ENCODE measurements at places on chromosomes 11 and 22.
A peak's percentile ranks its signal among the peaks of the same experiment; 100 is the strongest.

DNA sequence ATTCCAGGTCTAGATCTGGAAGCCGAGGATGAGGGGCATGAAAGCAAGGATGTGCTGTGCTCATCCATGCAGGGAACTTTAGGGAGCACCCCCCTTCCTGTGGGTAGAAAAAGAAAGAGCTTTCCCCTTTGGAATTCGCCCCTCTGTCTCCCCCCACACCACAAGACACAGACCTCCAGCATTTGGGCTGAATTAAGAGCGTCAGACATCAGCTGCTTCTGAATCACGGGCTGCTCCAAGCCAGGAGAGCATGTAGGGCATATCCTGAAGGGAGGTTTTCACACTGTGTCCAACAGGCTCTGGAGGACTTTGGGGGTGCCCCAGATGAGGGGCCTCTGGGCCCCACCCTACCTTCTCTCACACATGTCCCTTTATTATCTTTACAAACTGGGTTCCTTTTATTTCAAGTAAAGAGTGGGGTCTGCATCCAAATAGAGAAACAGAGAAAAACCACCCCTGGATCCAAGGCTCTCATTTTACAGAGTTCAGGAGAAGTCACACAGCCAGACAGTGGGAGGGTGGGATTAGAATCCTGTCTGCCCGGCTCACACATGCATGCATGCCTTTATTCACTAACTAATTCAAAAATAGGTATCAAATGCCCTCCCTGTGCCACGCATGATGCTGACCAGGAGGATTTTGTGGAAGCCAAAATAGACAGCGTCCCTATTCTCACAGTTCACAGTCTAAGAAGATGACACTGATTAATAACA is 52.8 kb downstream of the LRRC32 start:
- DNase-seq: no peak

DNA sequence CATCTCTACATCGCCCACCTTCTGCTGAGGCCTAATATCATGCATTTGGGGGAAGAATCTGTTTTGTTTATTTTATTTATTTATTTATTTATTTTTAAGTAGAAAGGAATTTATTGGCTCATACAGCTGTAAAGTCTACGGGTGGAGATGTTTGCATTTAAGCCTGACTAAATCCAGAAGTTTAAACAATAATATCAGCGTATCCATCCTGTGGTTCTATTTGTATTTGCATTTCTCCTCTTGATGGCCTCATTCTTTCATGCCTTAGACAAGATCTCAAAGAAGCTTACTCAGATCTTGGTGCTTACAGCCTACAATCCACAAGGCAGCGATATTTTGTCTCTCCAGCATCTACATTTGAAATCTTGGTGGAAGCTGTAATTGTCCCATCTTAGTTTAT is 67.1 kb upstream of the CARD18 start:
- no peak for DNase-seq

- peak; percentile 54 for DNase-seq
Observed at GRCh38 chr11:13140873-13141655, 131.9 kb downstream of the RASSF10 start.

GRCh38 chr11:47995360-47995769 is 15.0 kb downstream of the PTPRJ start:
- DNase-seq: no peak

- no peak for DNase-seq
Observed at GRCh38 chr22:38406617-38407016, 48.4 kb downstream of the KCNJ4 start.

DNA sequence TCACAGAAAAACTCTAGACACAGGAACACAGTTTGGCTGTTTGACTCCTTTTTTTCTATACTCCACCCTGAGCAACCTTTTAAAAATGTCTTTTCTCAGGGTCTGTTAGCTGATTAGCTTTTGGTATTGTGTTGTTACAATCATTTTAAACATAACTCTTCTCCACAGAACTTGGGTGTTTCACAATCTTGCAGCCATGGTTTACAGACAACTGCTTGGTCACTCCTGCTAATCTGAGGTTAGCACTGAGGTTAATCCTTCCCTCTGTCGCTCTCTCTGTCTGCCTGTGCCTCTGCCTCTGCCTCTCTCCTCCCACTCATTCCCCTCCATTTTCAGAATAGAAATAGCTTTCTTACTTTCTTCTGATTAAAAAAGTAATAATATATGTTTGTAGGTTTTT is 62.4 kb upstream of the ZBED5 start:
- DNase-seq: no peak

DNA sequence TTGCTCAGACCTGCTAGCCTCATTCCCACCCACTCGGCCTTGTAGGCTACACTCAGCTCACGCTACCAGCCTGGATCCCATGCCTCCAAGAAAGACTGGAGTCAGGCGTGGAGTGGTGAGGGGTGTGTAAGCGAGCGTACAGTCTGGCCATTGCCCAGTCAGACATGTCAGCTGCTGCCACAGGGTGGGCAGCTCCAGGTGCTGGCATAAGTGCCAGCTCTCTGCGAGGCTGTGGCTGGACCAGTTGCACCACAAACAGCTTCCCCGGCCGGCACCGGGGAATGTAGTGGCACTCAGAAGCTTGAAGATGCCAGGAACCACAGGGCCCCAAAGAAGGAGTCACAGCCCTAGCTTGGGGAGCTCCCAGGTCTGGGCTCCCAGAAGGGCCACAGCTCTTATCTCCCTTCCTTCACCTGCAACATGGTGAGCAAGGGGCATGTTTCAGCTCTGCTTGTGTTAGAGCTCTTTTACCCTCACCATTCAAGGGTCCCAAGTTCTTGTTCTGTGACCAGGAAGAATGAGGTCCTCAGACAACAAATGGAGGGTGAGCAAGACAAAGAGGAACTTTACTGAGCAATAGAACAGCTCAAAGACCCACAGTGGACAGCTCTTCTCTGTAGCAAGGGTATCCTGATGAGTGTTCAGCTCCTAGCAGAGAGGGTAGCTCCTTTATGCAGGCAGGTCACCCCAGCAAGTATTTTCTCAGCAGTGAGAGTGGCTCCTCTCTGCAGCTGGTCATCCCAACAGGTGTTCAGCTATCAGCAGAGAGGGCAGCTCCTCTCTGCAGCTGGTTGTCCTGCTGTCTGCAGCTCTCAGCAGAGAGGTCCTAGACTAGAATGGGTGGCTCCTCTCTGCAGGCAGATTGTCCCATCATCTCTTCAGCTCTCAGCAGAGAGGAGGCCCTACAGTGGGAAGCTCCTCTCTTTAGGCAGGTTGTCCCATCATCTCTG is 6.0 kb downstream of the SBF2 start:
- no peak for DNase-seq

DNA sequence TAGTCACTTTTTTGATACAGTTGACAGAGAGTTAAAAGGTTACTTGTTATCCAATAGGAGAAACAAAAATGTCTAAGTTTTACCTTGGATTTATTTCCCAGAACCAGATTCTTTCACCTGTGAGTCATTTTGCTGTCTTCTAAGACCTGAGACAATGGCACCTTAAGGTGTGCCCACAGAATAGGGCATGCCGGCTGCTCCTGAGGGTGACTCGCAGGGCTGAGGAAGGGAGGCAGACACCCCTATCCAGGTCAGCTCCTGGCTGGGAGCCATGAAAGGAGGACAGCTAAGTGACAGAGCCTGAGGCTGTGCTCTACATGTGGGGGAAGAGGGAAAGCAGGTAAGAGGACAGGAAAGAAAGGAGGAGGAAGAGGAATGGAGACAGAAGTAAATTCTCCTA is 67.8 kb downstream of the RASSF10 start:
- no peak for DNase-seq

DNA sequence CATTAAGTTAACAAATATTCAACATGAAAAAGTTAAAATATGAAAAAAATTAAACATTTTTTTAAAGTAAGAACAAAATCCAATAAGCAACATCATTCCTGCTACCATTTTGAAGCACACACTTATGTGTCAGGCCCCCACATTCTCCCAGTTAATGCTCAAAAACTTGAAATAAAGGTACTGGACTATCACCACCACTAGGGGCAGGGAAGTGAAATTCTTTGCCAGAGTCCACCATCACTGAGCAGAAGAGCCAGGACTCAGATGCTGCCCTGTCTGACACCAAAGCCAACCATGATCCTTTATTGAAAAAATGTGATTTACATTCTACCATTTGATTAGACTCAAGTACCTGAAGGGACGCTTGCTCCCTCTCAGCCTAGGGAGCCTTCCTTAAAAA is 39.1 kb downstream of the PITPNB start:
- DNase-seq: no peak

DNA sequence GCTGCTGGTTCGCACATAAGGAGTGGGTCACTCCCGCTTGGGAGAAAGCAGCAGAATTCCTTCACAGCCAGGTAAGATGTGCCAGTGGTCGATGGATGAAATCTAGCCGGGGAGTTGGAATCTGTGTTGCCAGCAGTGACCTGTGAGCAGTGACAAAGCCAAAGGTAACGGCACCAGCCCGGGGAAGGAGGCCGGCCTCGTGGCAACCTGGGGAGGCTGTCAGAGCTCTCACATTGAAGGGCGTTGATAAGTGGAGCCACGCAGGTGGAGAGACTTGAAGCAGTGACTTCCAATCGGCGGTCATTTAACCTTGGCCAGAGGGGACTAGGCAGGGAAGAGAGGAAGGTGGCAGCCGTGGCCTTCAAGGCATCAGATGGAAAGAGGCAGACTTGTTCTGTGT is 58.8 kb downstream of the ARHGAP8 start:
- no peak for DNase-seq

DNA sequence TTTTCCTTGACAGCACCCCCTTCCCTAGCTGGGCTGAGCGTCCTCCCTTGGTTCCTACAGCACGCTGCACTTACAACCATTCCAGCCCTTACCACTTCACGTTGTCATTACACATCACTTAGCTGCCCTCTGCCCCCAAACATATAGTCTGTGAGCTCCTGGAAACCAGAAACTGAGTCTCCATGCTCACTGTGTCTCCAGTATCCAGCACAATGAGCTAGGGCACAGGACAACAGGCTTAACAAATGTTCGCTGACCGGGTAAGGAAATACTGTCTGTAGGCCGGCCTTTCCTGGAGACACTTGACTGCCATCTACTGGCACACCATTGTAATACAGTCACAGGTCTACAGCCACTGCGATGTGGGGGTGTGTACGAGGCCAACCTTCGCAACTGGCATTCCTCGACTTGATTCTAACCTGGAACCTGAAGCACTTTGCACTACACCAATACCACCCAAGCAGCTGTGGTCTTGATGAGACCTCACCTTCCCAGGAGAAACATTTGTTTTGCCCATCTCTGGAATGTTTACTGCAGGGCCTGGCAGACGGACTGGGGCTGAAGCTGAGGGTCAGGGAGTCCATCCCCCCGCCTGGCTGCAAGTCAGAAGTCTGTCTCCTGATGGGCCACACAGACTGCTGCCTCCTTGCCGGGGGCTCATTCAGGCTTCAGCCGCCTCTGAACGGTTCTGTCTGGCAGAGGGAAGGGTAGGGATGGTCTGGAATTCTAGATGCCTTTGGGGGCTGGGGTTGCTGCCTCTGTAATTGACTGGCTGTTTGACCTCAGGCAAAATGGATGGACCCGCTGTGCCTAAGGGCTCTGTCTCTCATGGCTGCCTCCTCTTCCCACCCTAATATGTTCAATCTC is 72.0 kb downstream of the SYN3 start:
- DNase-seq: peak; percentile 43

- no peak for DNase-seq
Observed at GRCh38 chr22:40408718-40409612, 38.6 kb downstream of the SGSM3 start.

DNA sequence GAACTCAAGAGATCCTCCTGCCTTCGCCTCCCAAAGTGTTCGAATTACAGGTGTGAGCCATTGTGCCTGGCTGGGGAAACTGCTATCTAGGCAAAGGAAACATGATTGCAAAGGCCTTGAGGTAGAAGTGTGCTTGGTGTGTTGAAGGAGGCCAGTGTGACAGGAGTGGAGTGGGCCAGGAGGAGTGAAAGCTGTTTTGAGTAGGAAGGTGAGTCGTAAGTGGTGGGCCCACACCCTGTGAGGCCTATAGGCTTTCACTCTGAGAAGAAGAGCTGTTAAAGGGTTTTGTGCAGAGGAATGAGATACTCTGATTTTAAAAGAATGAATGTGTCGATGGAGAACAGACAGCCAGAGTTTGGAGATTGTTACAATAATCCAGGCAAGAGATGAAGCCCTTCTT is 43.4 kb downstream of the WEE1 start:
- no peak for DNase-seq

Measured in NCI-H2029 (cell line).